ENCODE measurements at places on chromosomes 16 and 17. TPM values are rescaled to one million over a fixed set of nuclear protein-coding genes. Genes with fewer than 3 reads are reported as not detected.

DNA sequence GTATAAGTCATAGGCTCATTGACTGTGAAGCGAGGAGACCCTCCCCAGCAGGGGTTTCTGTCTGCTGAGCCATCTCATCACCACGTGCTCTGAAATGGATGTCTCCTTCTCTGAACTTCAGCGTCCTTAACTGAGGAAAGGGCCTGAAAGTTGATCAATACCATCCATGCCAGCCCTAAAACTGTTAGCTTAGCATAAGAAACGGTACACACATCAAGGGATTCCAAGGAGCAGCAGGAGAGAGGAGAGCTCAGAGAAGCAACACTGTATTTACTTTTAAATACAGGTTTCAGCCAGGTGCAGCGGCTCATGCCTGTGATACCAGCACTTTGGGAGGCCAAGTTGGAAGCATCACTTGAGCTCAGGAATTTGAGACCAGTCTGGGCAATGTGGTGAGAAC is 248.9 kb upstream of the TNRC6C start:
- H3K4me1 ChIP-seq = no peaks in the 10 kb centered on the region
- no peak for DNase-seq
- H3K36me3 ChIP-seq = no peaks in the 10 kb centered on the region
- H3K27ac ChIP-seq = no peak overlapping the region
- no peaks in the 10 kb centered on the region for H3K27me3 ChIP-seq

DNA sequence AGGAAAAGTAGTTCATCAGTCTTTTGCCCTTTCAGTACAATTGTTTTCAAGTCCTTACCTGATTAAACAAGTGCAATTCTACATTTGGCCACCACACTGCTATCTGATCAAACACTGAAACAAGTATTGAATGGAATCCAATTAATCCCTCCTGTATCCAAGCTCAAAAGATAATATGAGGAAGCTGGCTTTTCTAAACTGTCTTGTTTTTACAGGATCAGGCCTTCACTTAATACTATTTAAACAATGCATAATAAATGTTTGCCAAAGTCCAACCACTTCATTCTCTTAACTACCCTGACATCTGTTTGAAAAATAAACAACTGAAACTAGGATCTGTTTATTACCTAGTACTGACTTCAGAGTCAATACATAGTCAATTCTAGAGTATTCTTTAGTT is 131.6 kb downstream of the MRTFB start:
- H3K27ac ChIP-seq = no peak overlapping the region
- no peak overlapping the region for H3K4me3 ChIP-seq
- no peaks in the 10 kb centered on the region for H3K36me3 ChIP-seq
- no peak for DNase-seq

DNA sequence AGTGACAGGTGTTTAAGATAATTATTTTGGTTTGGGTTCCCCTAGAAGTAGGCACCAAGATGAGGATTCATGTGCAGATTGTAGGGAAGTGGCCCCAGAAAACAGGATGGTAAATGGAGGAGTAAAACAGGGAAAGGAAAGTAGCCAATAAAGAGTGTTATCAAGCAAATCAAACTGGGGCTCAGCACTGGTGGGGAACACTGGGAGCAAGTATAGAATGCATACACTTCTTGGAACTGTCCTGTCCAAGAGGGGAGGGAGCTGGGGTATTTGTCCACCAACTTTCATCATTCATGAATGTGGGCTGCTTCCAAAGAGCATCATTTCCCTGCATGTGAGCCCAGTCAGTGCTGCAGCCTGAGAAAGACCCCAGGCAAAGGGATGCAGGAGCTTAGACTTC is 215.7 kb upstream of the IRX5 start:
- H3K27me3 ChIP-seq = no peaks in the 10 kb centered on the region
- no peak for DNase-seq
- H3K36me3 ChIP-seq = no peaks in the 10 kb centered on the region
- no peak overlapping the region for H3K27ac ChIP-seq

DNA sequence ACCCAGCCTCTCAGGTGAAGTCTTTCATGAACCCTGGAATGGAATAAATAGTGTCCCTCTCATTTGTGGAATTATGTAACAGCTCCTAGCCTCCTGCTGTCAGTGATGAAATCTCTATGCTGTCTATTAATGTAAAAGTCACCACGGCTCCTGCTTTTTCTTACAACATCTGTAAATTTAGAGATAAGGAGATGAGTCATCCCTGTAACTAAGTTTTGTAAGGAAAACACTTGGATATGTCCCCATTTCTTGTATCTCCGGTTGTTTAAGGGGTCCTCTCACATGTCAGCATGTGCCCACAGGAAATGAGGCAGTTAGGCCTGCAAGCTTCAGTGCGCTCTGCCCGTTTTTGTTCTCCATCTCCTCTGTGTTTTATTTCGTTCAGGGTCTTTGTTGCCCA is 2.8 kb upstream of the NAT9 start:
- peaks cover 65% of the 10 kb centered on the region for H3K4me1 ChIP-seq
- peak overlapping the region; percentile 20 for H3K4me3 ChIP-seq
- H3K36me3 ChIP-seq = no peaks in the 10 kb centered on the region
- H3K27me3 ChIP-seq = no peaks in the 10 kb centered on the region
- peak overlapping the region; percentile 9 for H3K27ac ChIP-seq

- H3K4me1 ChIP-seq = peaks cover 12% of the 10 kb centered on the region
- no peaks in the 10 kb centered on the region for H3K36me3 ChIP-seq
- H3K27me3 ChIP-seq = no peaks in the 10 kb centered on the region
- no peak for DNase-seq
Observed at GRCh38 chr16:78102865-78103264, 3.4 kb downstream of the WWOX start.

- no peaks in the 10 kb centered on the region for H3K4me1 ChIP-seq
- H3K27ac ChIP-seq = no peak overlapping the region
- DNase-seq = no peak
- H3K4me3 ChIP-seq = no peak overlapping the region
- H3K36me3 ChIP-seq = no peaks in the 10 kb centered on the region
Observed at GRCh38 chr17:77116371-77116860, 24.4 kb upstream of the SEC14L1 start.

GRCh38 chr16:50273382-50273690 is 7.0 kb downstream of the ADCY7 start:
- no peak for DNase-seq
- peak overlapping the region; percentile 67 for H3K4me3 ChIP-seq
- H3K27me3 ChIP-seq = no peaks in the 10 kb centered on the region
- H3K4me1 ChIP-seq = peaks cover 98% of the 10 kb centered on the region
- peak overlapping the region; percentile 66 for H3K27ac ChIP-seq

GRCh38 chr16:86297866-86298757 is 212.2 kb upstream of the FOXF1 start:
- no peak for DNase-seq
- H3K27me3 ChIP-seq = peaks cover 3% of the 10 kb centered on the region
- no peak overlapping the region for H3K4me3 ChIP-seq
- no peak overlapping the region for H3K27ac ChIP-seq
- H3K4me1 ChIP-seq = no peaks in the 10 kb centered on the region
- no peaks in the 10 kb centered on the region for H3K36me3 ChIP-seq

GRCh38 chr16:64983963-64984362 is 137.9 kb downstream of the CDH11 start:
- H3K4me1 ChIP-seq = no peaks in the 10 kb centered on the region
- no peak overlapping the region for H3K4me3 ChIP-seq
- no peaks in the 10 kb centered on the region for H3K27me3 ChIP-seq
- H3K27ac ChIP-seq = no peak overlapping the region

DNA sequence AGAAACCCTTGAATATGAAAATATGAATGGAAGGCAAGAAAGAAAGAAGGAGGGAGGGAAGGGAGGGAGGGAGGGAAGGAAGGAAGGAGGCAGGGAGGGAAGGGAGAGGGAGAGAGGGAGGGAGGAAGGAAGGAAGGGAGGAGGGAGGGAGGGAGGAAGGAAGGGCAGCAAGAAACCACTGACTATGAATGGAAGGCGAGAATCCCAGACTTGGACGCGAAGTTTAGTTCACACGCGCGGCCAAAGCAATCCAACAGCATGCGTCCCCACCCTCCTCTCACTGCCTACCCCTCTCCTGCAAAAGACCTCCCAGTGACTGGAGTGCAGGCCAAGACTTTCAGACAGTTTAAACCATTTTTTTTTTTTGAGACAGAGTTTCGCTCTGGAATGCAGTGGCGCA is 7.9 kb upstream of the SMARCD2 start:
- H3K4me1 ChIP-seq = peaks cover 10% of the 10 kb centered on the region
- H3K36me3 ChIP-seq = no peaks in the 10 kb centered on the region
- no peak overlapping the region for H3K4me3 ChIP-seq

DNA sequence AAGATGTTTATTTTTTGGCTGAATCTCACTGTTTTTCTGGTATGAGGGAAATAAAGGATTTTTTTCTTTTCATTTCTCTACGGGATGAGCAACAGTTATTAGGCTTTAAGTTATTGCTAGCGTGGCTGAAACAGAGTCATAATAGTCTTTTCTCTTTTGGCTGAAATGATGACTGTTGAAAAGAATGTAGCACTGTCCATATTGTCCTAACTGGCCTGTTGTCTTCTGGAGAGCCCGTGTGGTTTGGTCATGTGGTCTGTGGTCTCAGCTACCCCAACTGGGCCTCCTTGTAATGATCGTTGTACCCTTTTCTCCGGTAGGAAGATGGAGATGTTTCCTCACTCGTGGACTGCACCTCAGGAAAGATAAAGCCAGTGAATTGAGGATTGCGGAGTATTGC is 36.6 kb downstream of the EPN2 start:
- H3K36me3 ChIP-seq = no peaks in the 10 kb centered on the region
- no peaks in the 10 kb centered on the region for H3K4me1 ChIP-seq
- no peak overlapping the region for H3K27ac ChIP-seq
- DNase-seq = no peak
- H3K27me3 ChIP-seq = no peaks in the 10 kb centered on the region
- H3K4me3 ChIP-seq = no peak overlapping the region

GRCh38 chr17:83098241-83099085 is 19.1 kb downstream of the METRNL start:
- no peak overlapping the region for H3K27ac ChIP-seq
- H3K4me3 ChIP-seq = no peak overlapping the region
- peaks cover 5% of the 10 kb centered on the region for H3K4me1 ChIP-seq

- H3K27me3 ChIP-seq = no peaks in the 10 kb centered on the region
- peaks cover 37% of the 10 kb centered on the region for H3K36me3 ChIP-seq
- no peak for DNase-seq
- H3K4me1 ChIP-seq = peaks cover 36% of the 10 kb centered on the region
Observed at GRCh38 chr17:75845933-75846691, 1.9 kb upstream of the UNC13D start.

SCNN1G gene
- total RNA-seq = not detected

NECAB2 gene
- total RNA-seq = not detected

CD19 gene
- total RNA-seq = not detected

GPR142 gene
- not detected for total RNA-seq

MARVELD3 gene
- total RNA-seq = not detected

ADAMTS18 gene
- total RNA-seq = not detected

APRT gene
- total RNA-seq = 338 TPM
